ENCODE measurements at places on chromosomes 3 and 15. TPM values are rescaled to one million over a fixed set of nuclear protein-coding genes. Genes with fewer than 3 reads are reported as not detected.

Gene HAUS2
- total RNA-seq, result 17.6 TPM

DNA sequence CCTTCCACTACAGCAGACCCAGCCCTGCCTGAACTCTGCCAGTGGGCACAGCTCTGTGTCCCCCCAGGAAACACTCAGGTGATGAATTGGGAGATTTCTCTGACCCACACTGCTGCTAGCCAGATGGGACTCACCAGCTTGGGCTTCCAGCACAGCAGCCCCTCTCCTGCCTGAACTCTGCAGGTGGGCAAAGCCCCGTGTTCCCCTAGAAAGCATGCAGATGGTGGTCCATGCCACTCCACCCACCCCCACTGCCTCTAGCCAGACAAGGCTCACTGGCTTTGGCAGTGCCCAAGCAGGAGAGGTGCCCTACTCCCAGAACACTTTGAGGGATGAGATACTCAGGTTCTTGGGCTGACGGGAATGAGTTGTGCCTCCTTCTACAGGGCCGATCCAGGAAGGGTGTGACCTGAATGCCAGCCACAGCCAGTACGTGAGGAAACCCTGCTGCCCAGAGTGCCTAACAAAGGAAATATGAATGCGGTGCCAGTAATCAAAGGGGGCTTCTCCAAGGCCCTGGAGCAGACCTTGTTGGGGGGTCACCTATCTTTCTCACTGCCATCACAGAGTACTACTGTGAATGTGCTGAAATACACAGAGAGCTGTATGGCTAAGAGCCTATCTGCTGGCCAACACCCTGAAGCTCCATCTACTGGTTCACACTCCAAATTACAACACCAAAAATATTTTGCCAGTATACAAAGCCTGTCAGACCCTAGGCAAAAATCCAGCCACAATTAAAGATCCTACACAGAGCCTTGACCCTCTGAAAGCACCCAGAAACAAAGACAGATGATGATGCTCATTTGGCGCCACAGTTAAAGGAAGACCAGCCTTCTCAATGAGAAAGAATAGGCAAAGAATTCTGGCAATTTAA, 61.9 kb downstream of the BTLA start:
- no peaks in the 10 kb centered on the region for H3K4me1 ChIP-seq
- no peak overlapping the region for H3K27ac ChIP-seq
- H3K27me3 ChIP-seq, result no peaks in the 10 kb centered on the region
- DNase-seq, result no peak

DNA sequence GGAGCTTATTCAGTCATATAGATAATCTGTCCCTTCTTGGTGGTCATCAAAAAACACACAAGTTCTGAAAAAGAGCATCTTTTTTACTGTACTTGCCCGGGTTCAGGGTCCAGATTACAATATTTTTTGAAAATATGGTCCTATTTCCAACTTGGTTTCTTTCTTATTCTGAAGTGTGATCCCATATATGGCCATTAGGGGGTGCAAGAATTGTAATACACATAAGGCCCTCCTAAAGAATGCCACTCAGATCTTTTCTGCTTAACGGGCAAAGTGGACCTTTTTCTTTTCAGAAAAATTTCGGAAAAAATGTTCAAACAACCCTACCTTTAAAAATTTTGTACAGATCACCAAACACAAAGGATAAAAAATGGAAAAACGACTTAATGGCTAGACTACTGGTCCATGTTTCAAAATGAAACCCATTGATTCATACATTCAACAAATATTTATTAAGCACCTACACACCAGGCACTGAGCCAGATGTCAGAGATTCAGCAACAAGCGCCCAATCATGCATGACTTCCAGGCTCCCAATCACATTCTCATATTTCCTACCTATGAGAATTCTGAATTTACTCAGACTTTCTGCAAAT, 102.0 kb upstream of the MYRIP start:
- H3K4me3 ChIP-seq, result no peak overlapping the region
- DNase-seq, result no peak
- no peaks in the 10 kb centered on the region for H3K36me3 ChIP-seq
- no peak overlapping the region for H3K27ac ChIP-seq

Gene ABHD2
- 39.7 TPM for total RNA-seq

Gene LRRN1
- 59.1 TPM for total RNA-seq

DNA sequence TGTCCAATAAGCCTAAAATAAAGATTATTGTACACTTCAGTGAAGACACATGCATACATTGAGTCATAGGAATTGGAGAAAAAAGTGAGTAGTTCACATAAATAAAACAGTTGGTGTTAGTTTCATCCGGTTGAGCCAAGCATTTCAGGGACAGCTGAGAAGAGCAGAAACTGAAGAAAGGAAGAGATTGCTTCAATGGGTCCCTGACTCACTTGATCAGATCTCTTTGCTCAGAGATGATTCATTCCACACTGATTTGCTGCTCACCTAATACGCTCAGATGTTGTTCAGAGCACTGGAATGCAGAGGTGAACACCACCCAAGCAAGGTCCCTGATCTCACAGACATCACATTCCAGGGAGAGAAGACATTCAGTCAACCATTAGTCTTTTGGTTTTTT, 93.7 kb downstream of the RAD18 start:
- peaks cover 30% of the 10 kb centered on the region for H3K4me1 ChIP-seq
- no peak for DNase-seq

DNA sequence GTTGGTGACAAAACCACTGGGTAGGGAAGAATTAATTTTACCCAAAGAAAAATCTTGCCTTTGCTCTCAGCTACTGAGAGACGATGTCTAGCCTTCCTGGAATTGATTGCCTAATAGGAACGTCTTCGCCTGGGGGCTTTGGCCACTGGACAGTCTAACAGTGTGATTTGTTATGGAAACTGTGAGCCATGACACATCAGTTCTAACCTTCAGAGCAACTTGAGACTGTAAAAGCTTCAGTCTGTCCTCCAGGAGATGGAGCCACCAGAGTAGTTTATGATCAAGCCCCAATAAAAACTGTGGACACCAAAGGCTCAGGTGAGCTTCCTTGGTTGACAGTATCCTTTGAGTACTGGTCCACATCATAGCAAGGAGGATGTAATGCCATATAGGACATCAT, 235.8 kb upstream of the TMCO5A start:
- no peak for DNase-seq
- no peaks in the 10 kb centered on the region for H3K36me3 ChIP-seq
- no peak overlapping the region for H3K27ac ChIP-seq
- H3K27me3 ChIP-seq, result no peaks in the 10 kb centered on the region
- no peaks in the 10 kb centered on the region for H3K4me1 ChIP-seq
- H3K4me3 ChIP-seq, result no peak overlapping the region

DNA sequence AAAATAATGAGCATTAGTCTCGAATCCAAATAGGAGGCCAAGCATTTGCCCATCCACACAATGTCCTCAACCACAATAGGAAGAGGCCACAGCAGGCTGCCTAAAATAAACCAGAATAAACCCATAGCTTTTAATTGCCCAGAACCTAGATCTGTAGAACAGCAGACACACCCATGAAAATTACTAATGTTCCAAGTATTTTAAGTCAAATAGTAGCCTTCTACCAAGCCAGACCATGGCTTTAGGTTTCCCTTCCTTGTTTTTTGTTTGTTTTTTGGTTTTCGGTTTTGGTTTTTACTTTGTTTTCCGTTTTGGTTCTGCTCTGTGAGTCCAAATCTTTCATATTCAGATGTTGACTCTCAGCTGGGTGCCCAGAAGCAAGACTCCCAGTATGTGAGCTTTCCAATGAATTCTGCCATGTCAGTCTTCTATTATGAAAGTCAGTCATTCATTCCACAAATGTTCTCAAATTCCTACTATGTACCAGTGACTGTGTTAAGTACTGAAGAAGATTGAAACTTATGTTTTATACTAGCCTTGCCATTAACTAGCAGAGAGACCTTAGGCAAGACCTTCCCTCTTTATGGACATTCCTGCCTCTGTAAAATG, 57.8 kb upstream of the BOC start:
- H3K4me3 ChIP-seq, result no peak overlapping the region
- peak overlapping the region; percentile 98 for H3K27ac ChIP-seq
- no peaks in the 10 kb centered on the region for H3K36me3 ChIP-seq
- peaks cover 91% of the 10 kb centered on the region for H3K4me1 ChIP-seq
- no peaks in the 10 kb centered on the region for H3K27me3 ChIP-seq

Gene PIGZ
- 0.91 TPM for total RNA-seq

Gene DCUN1D1
- 53.8 TPM for total RNA-seq

DNA sequence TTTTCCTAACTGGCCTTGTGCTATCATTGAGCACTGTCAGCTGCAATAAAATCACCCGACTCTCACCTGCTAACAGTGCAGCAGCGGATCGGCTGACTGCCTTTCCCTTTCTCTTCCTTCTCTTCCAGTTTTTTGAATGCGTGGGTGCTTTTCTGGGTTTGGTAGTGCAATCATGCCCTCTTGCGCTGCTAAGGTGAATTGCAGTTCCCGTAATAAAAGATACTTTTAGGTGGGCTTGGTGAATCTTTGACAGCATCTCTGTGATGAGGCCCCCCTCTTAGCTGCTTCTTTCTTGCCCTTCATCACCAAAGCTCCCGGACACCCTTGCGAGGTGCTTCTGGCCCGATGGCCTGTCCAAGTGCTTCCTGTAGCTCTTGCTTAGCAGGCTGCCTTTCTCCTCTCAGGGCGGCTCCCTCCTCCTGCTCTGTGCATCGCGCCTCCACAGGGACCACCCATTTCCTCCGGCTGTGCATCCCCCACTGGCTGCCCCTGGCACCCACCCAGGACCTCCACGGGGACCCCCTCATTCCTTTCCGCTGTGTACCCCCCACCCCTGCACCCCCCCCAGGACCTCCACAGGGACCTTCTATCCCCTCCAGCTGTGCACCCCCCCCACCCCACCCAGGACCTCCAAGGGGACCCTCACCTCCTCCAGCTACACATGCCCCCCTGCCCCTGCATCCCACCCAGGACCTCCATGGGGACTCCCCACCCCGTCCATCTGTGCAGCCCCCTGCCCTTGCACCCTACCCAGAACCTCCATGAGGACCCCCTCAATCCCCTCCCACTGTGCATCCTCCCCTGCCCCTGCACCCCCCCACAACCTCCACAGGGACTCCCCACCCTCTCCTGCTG, 50.8 kb upstream of the RPL32 start:
- DNase-seq, result no peak
- no peak overlapping the region for H3K4me3 ChIP-seq
- H3K4me1 ChIP-seq, result peaks cover 30% of the 10 kb centered on the region
- no peaks in the 10 kb centered on the region for H3K36me3 ChIP-seq

- H3K4me3 ChIP-seq, result no peak overlapping the region
- no peaks in the 10 kb centered on the region for H3K27me3 ChIP-seq
- DNase-seq, result no peak
- H3K4me1 ChIP-seq, result peaks cover 41% of the 10 kb centered on the region
- peaks cover 2% of the 10 kb centered on the region for H3K36me3 ChIP-seq
- no peak overlapping the region for H3K27ac ChIP-seq
Observed at GRCh38 chr3:123656691-123657090, 71.8 kb upstream of the HACD2 start.

GRCh38 chr15:84570164-84570735, 30.6 kb upstream of the ZSCAN2 start:
- peak overlapping the region; percentile 90 for H3K4me3 ChIP-seq
- no peaks in the 10 kb centered on the region for H3K27me3 ChIP-seq
- DNase-seq, result peak; percentile 34

Gene CCDC39
- total RNA-seq, result not detected

DNA sequence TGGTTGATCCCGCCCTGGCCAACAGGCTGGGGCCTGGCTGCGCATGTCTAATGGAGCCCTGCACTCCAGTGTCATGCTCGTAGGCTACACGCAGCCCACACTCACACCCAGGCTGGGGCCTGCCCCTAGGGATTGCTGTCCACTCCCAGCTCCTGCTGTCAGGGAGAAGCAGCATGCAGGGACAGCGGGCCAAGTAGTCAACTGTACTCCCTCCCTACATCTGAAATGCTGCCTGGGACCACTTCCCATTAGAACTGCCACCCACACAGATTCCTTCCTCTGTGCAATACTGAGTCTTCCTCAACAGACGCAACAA, 16.1 kb downstream of the ALS2CL start:
- no peak overlapping the region for H3K27ac ChIP-seq
- no peaks in the 10 kb centered on the region for H3K27me3 ChIP-seq
- no peaks in the 10 kb centered on the region for H3K36me3 ChIP-seq
- H3K4me1 ChIP-seq, result no peaks in the 10 kb centered on the region

Gene CCR1
- total RNA-seq, result not detected

Gene TMIE
- 0.68 TPM for total RNA-seq

DNA sequence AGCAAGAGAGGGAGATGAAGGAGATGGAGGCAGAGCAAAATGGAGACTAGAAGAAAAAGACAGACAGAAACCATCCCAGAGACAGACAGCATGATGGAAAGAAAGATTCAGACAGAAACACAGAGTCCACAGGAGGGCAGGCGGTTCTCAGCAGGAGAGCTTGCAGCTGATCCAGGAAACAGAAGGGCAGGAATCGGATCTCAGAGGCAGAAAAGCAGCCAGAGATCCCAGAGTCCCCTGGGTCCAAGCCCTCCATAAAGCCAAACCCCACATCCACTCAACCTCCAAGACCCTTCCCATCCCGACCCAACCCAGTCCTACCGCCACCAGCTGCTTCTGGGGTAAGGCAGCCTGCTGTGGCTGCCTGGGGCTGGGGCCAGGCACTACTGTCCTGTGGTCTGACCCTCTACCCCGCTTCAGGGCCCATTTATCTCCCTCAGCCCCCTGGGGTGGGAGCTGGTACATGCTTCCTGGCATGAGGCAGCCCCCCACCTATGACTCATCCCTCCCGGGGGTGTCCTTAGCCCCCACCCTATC, at the start of gene UCN2:
TSS of gene UCN2 (minus strand) at position 400 of the 537 bp plus-strand sequence. CDS start 657 bp downstream, outside the sequence.
- H3K36me3 ChIP-seq, result no peaks in the 10 kb centered on the region
- H3K4me1 ChIP-seq, result peaks cover 23% of the 10 kb centered on the region
- H3K27ac ChIP-seq, result peak within 1 kb of the TSS; percentile 11
- no peak within 1 kb of the TSS for H3K4me3 ChIP-seq
- H3K27me3 ChIP-seq, result no peaks in the 10 kb centered on the region

GRCh38 chr3:119469418-119470189, 841 bp downstream of the POGLUT1 start:
- peaks cover 25% of the 10 kb centered on the region for H3K4me1 ChIP-seq
- no peak for DNase-seq
- peaks cover 6% of the 10 kb centered on the region for H3K36me3 ChIP-seq
- H3K27ac ChIP-seq, result peak overlapping the region; percentile 86
